ENCODE measurements at places on chromosomes 7 and 10.

GRCh38 chr10:88889559-88890337, 9.7 kb downstream of the STAMBPL1 start:
- no peak for DNase-seq

GRCh38 chr7:30510124-30511075, 5.8 kb upstream of the GGCT start:
- DNase-seq = no peak

DNA sequence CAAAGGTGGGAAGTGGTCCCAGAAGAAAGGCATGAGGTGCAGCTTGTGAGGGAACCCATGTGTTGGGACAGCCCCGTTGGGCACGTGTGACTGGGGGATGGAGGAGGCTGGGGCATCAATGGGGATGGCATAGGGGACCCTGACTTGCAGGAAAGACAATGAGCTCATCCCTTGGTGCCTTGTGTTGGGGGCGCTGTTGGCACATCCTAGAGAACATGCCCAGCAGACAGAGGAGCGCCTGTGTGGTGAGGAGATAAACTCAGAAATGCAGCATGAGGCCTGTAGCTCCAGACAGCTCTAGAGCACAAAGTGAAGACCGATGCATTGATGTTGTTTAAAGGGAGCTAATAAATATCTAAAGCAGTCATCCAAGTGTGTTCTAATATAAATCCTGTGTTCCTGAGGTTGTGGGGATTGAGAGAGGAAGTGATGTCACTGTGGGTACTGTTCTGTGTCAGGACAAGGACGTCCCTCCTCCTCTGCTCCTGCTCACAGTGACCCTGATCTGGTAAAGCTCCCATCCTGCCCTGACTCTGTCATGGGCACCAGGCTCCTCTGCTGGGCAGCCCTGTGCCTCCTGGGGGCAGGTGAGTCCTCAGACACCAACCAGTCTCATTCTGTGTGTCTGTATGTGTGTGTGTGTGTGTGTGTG, 126.1 kb upstream of the PRSS58 start:
- DNase-seq = no peak

DNA sequence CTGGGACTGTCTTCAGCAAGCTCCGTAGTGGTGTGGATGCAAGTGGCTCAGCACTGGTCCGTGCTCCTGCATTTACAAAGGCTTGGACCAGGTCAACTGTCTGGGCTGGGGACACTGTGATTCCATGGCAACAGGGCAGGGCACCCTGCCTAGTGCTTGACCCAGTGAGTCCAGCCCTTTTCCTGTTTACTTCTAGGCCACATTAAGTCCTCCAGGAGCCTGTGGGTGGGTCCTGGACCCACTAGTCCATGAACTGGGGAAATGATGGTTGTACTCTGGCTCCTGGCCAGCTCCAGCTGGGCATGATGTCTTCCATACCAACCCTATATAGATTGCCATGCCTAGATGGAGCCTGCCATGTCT, 152.0 kb downstream of the RPS24 start:
- DNase-seq = no peak

GRCh38 chr10:101380353-101381017, 26.5 kb downstream of the BTRC start:
- DNase-seq = no peak

- DNase-seq = no peak
Observed at GRCh38 chr7:2930310-2931033, 86.4 kb upstream of the GNA12 start.

DNA sequence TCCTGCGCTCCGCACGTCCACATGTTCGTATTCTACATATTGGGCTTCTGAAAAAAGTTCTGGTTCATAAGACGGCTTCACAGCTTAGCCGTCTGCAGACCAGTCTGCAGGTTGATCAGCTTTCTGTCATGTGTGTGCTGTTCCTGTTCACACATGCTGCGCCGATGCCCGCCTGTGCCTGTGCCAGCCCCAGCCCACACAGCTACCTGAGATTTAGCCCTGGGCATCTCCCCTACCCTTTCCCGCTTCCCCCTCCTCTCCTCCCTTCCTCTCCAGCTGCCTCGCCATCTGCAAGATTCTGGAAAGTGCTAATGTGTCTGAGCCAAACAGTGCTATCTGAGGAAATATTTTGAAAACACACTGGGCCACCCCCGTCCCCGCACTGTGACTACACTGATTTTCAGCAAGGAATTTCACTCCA, 7.1 kb downstream of the CHST3 start:
- no peak for DNase-seq

- DNase-seq = no peak
Observed at GRCh38 chr7:156895024-156895780, 2.2 kb upstream of the LMBR1 start.

- DNase-seq = no peak
Observed at GRCh38 chr10:73786512-73786885, 1.1 kb downstream of the ZSWIM8 start.

DNA sequence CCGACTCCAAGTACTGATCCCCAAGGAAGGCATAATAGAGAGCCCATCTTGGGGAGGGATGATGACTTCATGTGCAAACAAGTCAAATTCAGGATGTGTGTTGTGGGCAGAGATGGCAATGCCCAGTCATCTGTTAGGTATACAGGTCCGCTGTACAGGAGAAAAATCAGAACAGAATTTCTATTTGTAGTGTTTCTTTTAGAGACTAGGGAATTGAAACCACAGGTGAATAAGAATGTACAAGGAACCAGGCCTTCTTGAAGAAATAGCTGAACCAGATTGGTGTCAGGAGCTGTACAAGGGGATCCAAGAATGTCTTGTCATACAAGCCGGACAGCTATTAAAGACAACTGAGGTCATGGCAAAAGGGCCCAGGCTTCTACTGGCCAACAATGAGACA, 147.9 kb downstream of the PFKFB3 start:
- no peak for DNase-seq

DNA sequence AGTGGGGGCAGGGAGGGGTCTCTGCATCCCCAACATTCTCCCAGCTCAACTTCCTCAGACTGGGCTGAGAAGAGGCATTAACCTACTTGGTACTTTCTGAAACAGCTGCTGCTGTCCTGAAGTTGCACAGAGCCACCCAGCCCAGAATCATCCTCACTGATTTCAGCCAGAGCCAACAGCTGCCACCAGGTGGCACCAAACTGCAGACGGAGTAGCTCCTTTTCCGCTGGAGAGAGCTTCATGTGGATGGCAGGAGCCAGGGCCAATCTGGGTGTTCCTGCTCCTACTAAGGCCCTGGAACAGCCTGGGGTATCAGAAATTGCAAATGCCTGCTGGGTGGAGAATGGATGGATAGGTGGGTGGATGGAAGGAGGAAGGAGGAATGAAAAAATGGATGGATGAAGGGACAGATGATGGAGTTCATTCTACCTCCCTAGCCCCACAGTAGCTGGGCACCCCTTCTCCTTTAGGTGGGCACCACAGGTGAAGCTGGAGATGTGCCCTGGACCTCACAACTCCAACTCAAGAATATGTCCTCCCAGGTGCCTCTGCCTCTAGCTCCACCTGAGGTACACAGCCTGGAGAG, 11.8 kb upstream of the DRGX start:
- no peak for DNase-seq

- DNase-seq = no peak
Observed at GRCh38 chr7:45495618-45496017, 78.5 kb upstream of the ADCY1 start.

DNA sequence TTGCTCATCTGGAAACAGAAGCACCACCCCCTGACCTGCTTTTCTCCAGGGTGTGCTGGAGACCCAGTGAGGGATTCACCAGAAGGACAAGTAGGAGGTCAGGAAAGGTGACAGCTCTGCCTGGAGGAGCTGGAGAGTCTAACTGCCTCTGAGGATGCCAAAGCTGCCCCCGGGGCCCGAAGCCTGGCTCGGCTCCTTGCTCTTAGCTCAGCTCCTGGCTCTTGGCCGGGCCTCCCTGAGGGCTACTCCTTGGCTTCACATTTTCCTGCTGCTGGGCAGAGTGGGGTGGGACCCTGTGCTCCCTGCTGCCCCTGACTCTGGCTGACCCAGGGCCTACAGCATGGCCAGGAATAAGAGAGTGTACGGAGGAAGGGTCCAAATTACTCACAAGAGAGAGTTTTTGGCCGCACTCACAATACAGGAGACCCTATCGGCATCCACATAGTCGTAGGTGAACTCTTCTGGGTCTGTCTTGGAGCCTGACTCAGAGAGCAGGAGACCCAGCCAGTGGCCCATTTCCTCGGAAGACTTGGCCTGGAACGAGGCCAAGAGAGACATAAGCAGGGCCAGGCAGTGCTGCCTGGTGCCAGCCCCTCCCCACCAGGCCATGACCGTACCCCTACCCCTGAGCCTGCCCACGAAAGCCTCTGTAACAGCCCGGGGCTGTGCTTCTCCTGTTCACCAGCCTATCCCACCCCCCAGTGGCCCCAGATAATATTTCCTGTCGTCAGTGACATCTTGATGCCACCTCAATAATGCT, 63.1 kb downstream of the VWA2 start:
- DNase-seq = no peak

GRCh38 chr10:92834331-92834730, 14.0 kb upstream of the EXOC6 start:
- no peak for DNase-seq

DNA sequence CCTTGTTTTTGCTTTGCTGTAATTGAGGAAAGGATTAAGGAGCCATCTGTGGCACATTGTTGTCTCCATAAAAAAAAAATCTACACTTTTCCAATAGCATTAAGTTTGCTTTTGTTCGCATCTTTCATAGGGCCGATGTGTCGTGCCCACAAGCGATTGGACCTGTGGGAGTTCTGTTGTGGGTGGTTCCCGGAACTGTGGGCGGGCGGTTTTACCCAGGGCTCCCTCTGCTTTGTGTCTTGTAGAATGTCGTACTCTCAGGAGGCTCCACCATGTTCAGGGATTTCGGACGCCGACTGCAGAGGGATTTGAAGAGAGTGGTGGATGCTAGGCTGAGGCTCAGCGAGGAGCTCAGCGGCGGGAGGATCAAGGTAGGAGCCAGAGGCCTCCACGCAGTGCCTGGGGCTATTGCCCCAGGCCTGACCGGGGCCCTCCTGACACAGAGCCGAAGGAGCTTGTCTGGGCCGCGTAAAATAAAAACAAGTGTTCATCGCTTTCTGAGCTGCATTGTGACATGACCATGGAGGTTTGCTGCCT, 92.4 kb downstream of the ACTR3B start:
- no peak for DNase-seq

DNA sequence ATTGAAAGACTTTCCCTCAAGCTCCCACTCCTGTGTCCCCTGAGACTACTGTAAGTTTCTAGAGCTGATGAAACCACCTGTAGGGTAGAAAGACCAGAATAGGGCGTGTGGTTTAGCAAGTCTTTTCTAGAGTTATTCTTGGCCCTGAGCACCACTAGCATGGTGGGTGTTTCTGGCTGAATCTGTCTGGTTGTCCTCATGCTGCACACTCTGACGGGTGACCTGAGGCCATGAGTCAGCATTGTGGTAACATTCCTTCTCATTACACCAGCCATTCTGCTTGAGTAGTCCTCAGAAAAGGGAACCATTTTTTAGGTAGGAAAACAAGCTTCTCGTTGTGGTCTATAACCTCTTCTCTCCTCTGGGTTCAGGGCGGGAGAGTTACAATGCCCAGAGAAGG, 250.3 kb downstream of the SNX13 start:
- no peak for DNase-seq

- no peak for DNase-seq
Observed at GRCh38 chr7:76359978-76360638, 1.3 kb upstream of the YWHAG start.

DNA sequence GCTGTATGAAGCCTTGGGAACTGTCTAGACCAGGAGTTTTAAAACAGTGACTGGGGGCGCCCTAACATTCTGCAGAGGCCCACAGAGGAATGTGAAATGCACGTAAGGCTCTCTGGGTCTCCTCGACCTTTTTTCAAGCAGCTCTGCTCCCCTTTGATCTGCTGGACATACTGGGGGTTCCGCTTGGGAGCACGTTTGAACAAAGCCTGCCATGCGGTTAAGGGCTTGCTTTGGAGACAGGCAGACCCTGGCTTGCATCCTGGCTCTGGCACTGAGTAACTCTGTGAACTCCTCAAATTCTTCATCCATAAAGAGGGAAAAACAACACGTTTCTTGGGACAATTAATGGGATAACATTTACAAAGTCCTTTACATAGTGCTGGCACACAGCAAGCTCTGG, 7.8 kb downstream of the BEND7 start:
- DNase-seq = no peak

DNA sequence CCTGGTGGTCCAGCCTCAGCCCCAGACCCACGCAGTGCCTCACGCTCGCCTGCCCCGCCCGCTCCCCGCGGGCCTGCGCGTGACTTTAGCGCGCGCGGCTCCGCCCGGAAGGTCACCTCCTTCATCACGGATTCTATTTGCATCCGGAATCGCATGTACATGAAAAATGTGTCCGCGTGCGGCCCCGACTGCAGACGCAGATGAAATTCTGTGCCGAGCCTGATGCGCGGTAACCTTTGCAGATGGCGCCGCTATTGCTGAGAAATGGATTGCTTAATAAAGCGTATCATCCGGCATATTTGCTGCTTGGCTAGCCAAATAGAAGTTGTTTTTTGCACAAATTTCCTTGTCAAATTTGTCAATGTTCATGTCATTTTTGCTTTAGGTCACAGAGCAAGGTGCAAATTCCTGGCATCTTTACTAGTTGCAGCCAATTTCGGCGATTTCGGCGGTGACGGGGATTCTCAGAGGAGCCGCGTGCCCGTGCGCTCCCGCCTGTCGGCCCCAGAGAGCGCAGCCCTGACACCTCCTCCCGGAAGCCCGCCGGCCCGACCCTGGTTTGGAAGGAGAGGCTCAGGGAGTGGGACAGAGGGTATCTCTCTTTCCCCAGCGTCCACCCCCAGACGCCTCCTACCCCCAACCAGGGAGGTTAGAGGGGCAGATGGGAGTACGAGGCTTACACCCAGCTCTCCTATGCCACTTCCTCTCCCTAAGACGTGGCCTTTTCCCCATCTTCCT, 85.9 kb upstream of the PAX2 start:
- no peak for DNase-seq

GRCh38 chr10:117429643-117430265, 54.5 kb upstream of the PDZD8 start:
- no peak for DNase-seq

DNA sequence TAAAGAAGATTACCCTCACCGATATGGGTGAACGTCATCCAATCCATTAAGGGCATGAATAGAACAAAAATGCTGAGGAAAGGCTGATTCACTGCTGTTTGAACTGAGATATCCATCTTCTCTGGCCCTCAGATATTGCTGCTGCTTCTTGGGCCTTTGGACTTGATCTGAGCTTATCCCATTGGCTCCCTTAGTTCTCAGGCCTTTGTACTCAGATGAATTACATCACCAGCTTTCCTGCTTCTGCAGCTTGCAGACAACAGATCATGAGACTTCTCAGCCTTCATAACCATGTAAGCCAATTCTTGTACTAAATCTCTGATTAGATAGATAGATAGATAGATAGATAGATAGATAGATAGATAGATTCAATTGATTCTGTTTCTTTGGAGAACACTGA, 40.2 kb downstream of the CYCS start:
- DNase-seq = no peak

DNA sequence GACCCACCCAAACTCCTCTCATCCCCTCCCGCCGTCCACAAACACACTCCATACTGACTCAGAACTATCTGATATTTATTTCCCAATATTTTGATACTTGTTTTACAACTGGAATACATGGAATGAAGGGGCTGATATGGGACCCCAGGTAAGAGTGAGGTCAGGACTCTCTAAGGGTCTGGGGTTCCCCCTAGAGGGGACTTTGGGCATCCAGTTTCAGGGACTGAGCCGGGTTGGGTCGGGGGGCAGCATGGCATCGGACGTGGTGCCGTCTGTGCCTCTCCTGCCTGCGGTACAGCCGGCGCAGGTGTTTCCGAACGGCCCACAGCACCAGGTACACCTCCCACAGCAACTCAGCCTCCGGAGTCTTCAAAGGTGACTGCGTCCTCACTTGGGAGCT, 7.5 kb downstream of the SPACDR start:
- DNase-seq = no peak
